ENCODE measurements at places on chromosomes 6 and 20. TPM values are rescaled to one million over a fixed set of nuclear protein-coding genes. Genes with fewer than 3 reads are reported as not detected.
A peak's percentile ranks its signal among the peaks of the same experiment; 100 is the strongest.

- H3K36me3 ChIP-seq: peaks cover 3% of the 10 kb centered on the region
- no peak overlapping the region for H3K4me3 ChIP-seq
- no peak overlapping the region for H3K27ac ChIP-seq
Observed at GRCh38 chr20:32497589-32498224, 87.4 kb downstream of the NOL4L start.

DNA sequence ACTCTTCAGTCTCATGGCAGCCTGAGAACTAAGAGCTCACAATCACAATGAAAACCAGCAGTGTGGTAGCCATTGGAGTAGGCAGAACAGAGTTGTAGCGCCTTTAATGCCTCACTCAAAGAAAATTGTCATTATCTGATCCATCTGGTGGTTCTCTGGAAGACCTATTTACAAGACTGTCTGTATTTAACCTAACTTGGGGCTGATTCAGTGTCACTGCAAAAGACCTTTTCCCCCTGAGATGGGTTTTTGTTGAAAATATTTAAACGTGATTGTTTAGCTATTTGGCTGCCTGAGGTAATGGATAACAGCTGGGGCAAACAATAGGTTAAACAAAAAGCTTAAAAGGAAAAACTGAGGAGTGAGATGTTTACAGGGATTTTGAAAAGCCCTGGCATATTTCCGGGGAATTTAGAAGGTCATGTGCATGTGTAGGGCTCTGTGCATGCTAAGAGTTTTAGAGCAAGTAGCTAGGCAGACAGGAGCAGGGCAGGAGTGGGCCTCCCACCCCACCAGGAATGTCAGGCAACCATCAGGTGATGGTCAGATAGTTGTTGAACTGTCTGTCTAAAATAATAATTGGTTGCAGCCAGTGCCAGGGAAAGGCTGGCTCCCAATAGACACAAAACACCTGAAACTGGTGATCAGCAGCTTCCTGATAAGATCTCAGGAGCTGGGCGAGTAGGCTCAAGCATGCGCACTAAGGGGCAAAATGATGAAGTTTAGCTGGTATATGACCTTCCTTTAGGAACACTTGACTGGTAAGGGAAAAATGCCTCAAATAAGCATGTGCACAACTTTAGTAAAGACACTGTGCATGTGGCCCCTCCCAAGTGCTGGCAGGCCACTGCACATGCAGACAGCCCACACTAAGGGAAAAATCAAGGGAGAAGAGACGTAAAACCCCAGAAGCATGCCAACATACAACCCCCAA, 70.8 kb upstream of the AKIRIN2 start:
- H3K4me1 ChIP-seq: no peaks in the 10 kb centered on the region
- no peak overlapping the region for H3K27ac ChIP-seq
- no peaks in the 10 kb centered on the region for H3K27me3 ChIP-seq
- no peak overlapping the region for H3K4me3 ChIP-seq
- H3K36me3 ChIP-seq: no peaks in the 10 kb centered on the region
- no peak for DNase-seq

GRM1 gene
- total RNA-seq: not detected

- H3K36me3 ChIP-seq: no peaks in the 10 kb centered on the region
- no peaks in the 10 kb centered on the region for H3K4me1 ChIP-seq
- no peak overlapping the region for H3K4me3 ChIP-seq
- no peak for DNase-seq
- H3K27me3 ChIP-seq: peaks cover 38% of the 10 kb centered on the region
Observed at GRCh38 chr6:2467929-2468600, 222.7 kb upstream of the GMDS start.

C6orf15 gene
- not detected for total RNA-seq

HCK gene
- not detected for total RNA-seq

CGA gene
- not detected for total RNA-seq

- H3K27me3 ChIP-seq: peaks cover 60% of the 10 kb centered on the region
- H3K4me3 ChIP-seq: no peak overlapping the region
- H3K4me1 ChIP-seq: peaks cover 16% of the 10 kb centered on the region
- no peaks in the 10 kb centered on the region for H3K36me3 ChIP-seq
- peak; percentile 65 for DNase-seq
Observed at GRCh38 chr6:151323791-151324487, 67.4 kb downstream of the ZBTB2 start.

SIRPB1 gene
- total RNA-seq: 4.3 TPM

GRCh38 chr20:47629907-47630306, 128.2 kb downstream of the NCOA3 start:
- no peak overlapping the region for H3K4me3 ChIP-seq
- no peak for DNase-seq
- H3K27ac ChIP-seq: no peak overlapping the region
- peaks cover 17% of the 10 kb centered on the region for H3K36me3 ChIP-seq
- H3K27me3 ChIP-seq: no peaks in the 10 kb centered on the region
- H3K4me1 ChIP-seq: peaks cover 8% of the 10 kb centered on the region

- H3K27me3 ChIP-seq: peaks cover 51% of the 10 kb centered on the region
- no peaks in the 10 kb centered on the region for H3K36me3 ChIP-seq
- DNase-seq: no peak
- H3K4me1 ChIP-seq: peaks cover 9% of the 10 kb centered on the region
- H3K4me3 ChIP-seq: no peak overlapping the region
Observed at GRCh38 chr20:4151991-4152695, 136.8 kb upstream of the RNF24 start.

DNA sequence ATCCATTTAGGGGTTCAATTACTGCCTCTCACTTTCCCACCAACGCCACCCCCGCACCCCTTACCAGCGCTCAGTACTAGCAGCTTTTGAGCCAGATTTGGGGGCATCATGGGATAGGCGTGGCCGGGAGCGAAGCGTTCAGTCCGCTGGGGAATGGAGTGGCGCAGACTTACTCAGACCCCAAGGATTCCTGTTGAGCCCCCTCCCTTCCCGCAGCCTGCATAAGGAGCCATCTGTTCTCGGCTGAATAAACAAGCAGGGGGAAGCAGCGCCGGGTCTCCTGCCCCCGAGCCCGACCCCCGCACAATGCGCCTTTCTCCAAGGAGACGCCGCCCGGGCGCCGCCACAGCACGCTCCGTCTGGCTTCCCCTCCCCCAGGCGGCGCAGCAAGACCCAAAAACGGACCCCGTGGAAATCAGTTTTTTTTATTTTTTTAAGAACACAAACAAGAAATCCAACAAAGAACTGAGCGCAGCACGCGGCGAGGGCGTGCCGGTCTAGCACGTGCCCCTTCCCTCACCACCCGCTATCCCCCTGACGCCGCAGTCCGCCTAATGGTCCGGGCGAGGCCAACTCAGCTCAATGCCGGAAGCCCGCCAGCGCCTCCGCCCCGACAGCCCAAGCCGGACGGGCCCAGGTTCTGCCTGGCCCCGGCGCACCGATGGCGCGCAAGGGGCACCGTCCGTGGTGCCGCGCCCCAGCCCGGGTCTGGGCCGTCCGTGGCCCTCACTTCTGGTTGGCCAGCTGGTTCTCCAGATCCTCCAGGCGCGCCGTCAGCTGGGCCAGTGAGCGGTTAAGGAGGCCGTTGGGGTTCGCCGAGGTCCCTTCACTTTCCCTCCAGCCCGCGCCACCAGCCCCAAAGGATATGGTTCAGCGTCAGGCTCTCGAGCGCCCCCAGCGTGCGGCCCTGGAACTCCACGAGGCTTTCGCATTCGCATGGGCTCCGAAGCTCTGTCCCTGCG, 13.3 kb upstream of the RBPJL start:
- peak overlapping the region; percentile 51 for H3K27ac ChIP-seq
- no peaks in the 10 kb centered on the region for H3K36me3 ChIP-seq
- peak overlapping the region; percentile 69 for H3K4me3 ChIP-seq

TMEM244 gene
- not detected for total RNA-seq
